ENCODE measurements at places on chromosomes 5 and 9. TPM values are rescaled to one million over a fixed set of nuclear protein-coding genes. Genes with fewer than 3 reads are reported as not detected.

DNAI1 gene
- not detected for total RNA-seq

PCDHGB2 gene
- total RNA-seq = 0.64 TPM

NMUR2 gene
- total RNA-seq = not detected

CCDC183 gene
- total RNA-seq = 2.2 TPM

SLC6A3 gene
- total RNA-seq = 0.08 TPM

ADAMTS16 gene
- total RNA-seq = not detected

GFI1B gene
- total RNA-seq = not detected

DIRAS2 gene
- not detected for total RNA-seq

LCN1 gene
- total RNA-seq = not detected

SQSTM1 gene
- 216 TPM for total RNA-seq

TEK gene
- total RNA-seq = not detected

IFNA21 gene
- not detected for total RNA-seq

LCN15 gene
- not detected for total RNA-seq

FAM151B gene
- 1.0 TPM for total RNA-seq

DRD1 gene
- not detected for total RNA-seq

RAD17 gene
- 25.8 TPM for total RNA-seq

SHC3 gene
- not detected for total RNA-seq

PCDHGA12 gene
- total RNA-seq = 0.11 TPM

TNC gene
- not detected for total RNA-seq
